Testis (tissue), 5 donors: ENCODE measurements at places on chromosomes 7 and 10. TPM values are rescaled to one million over a fixed set of nuclear protein-coding genes. Genes with fewer than 3 reads are reported as not detected.

The LRRD1 gene
- 8.7 TPM for polyA plus RNA-seq

The ITIH5 gene
- 28.0 TPM for polyA plus RNA-seq

The CLDN12 gene
- 40.5 TPM for polyA plus RNA-seq

The CEP55 gene
- 28.1 TPM for polyA plus RNA-seq

The RBP3 gene
- polyA plus RNA-seq = 0.09 TPM

The NEUROG3 gene
- not detected for polyA plus RNA-seq

The OR2A42 gene
- polyA plus RNA-seq = not detected
